ENCODE measurements at places on chromosomes 4 and X.

DNA sequence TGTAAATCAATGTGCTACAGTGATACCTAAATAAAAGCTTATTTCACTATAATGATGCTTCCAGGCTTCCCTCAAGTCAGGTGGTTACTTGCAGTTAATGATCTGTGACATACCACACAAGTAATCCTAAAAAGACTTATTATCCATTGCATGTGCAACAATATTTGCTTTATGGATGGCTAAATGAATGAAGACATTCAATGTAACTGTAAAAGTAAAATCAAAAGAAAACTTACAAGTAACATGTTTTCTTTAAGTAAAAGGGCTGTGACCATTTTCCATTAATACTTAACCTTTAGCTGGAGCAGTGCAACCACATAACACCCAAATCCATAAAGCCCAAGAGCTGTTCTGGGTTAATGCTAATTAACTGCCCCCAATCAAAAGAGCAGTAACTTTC, 42.6 kb downstream of the RAB28 start:
- DNase-seq = no peak

DNA sequence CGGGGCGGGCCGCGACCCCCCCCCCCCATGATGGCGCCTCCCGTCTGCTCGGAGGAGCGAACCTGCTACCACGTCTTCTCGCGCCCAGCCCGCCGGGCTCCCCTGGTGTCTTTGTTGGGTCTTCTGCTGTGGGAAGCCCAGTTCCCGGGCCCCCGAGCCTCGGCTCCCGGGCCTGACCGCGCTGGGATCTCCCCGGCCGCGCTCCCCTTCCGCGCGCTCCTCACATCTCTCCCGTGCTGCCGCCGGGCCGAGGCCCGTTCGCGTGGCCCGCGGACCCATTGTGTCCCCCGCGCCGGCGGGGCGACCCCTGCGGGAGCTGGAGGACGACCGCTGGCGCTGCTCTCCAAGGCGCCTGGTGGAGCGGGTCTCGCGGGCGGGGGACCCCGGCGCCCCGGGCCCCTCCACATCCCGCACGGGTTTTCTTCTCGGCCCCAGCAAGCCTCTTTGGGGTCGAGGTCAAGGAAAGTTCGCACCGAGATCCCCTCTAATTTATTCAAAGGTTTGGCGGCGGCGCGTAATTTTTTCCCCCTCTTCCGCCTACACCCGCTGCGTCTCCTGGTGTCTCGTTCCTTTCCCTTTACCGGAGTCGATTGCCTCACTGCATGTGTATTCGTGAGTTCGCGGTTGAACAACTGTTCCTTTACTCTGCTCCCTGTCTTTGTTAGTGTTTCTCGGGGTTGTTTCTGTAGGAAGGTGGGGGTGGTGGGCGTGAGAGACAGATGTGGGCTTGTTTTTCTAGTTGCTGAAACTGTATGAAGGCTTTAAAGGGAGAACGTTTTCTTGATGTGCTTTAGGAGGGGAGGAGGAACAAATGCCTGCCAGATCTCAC, 770 bp downstream of the SMAD1 start:
- peak; percentile 71 for DNase-seq

- no peak for DNase-seq
Measured at GRCh38 chr4:71405791-71406190, 67.0 kb downstream of the SLC4A4 start.

GRCh38 chr4:16844816-16845586, 53.4 kb downstream of the LDB2 start:
- DNase-seq = no peak

DNA sequence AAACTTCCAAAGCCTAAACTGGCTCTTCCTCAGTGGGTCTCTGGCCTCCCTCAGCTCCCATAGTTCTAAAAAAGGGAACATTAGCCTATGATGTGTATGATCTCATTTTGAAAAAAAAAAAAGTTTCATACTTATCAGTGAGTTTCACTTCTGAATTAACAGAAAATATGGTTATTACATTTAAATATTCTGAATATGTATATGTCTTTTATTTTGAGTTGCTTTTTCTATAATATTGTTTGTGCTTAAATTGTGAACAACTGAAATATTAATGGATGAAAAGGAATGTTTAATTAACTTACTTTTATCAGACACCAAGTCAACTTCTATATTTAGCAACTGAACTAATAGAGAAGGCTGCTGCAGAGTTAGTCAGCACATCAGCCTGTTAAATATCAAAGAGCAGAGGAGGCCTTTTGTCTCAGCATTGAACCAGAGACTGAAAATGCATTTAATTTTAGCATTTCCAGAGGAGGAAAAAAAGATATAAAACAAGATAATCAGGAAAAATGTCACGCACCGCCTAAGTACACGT, 20.4 kb upstream of the FHL1 start:
- no peak for DNase-seq

DNA sequence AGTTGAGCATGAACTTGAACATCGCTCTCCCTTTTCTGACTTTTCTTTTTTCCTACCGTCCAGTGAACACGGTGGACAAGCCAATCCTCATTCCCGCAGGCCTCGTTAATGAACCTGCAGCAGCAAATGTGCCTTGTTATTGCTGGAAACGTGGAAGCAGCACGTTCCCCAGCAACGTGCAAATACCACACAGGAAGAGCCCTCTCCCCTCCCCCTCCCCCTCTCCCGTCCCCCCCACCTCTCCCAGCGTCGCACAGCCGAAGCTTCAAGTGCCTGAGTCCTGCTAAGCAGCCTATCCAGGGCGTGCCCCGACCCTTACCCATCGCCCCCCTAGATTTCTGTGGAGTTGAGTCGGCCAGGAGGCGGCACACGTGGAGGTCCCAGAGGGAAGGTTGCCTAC, 219.9 kb downstream of the BCOR start:
- DNase-seq = no peak

- no peak for DNase-seq
Measured at GRCh38 chr4:124420166-124420695, 292.3 kb downstream of the ANKRD50 start.

- no peak for DNase-seq
Measured at GRCh38 chr4:148079961-148080360, 348.1 kb downstream of the ARHGAP10 start.

GRCh38 chrX:154458116-154458953, at the start of gene PLXNA3:
TSS of gene PLXNA3 (plus strand) at chrX:154458281. CDS start at chrX:154460184, 1,903 bp downstream.
- DNase-seq = no peak

GRCh38 chrX:44802613-44803012, 41.2 kb upstream of the DUSP21 start:
- no peak for DNase-seq

- no peak for DNase-seq
Measured at GRCh38 chrX:15200871-15201270, 69.0 kb downstream of the ASB9 start.

DNA sequence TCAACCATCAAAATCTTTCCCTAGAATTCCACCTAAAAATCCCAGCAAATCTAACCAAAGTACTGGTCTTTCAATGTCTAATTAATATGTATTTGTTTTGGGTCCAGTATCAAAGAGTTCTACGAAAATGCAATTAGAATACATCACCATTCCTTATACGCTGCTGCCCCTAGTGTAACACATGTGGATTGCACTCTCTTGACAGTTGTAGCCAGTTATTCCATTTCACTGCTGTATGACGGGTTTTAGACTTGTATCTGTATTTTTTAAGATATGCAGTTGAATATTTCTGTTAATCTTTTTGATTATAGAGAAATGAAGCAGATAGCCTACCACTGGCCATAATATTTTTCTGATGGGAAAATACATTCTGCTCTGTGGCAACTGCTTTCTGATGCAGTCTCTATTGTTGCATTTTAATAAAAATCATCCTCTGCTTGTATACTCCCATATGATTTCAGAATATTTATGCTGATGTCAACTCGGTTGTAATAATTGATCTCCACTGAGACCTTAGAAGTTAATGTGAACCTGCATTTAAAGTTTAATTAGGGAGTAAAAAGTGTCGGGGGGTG, 17.1 kb upstream of the PAGE2B start:
- no peak for DNase-seq

- DNase-seq = peak; percentile 93
Measured at GRCh38 chr4:147582386-147583060, 34.7 kb upstream of the TMEM184C start.

DNA sequence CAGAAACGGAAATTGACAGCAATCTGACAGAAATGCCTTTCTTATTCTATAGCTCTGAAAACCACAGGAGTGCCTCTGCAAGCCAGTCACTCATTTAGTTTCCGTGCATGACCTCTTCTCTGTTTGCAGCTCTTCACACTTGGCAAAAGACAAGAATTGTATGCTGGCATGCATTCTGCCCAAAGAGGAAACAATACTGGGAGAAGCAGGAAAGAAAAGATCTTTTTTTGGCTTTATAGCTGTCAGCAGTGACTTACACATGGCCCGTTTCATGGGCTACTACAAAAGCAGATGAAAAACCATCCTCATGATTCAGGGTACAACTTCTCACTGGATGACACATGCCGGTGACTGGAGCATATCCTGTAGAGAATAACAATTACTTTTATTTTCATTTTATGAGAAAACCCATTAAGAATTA, 249.4 kb downstream of the ADAMTS3 start:
- peak; percentile 63 for DNase-seq

DNA sequence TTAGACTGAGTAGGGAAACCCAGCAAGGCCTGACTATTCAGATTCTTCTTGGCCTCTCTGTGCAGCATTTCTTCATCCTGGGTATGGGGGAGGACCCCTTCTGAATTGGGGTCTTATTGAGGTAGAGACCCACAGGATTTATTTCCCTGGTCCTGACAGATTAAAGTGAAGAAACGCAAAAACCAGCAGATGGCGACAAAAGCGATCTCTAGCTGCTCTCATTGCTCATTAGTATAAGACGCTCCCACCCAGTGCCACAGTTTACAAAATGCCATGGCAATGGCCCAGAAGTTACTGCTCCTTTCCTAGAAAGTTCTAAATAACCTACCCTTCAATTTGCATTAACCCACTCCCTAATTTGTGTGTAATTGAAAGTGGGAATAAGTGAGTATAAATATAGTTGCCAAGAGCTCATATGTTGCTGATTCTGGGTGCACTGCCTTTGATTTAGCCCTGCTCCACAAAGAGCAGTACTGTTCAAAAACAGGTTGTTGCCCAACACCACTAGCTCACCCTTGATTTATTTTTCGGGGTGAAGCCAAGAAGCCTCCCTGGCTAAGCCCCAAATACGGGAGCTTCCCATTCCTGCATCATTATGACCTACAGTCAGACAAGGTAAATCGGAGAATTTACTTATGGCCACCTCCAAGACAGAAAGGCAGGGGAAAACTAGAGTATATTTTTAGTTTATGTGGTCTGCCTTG, 3.7 kb upstream of the BEX4 start:
- no peak for DNase-seq

GRCh38 chr4:11609751-11610150, 181.1 kb upstream of the HS3ST1 start:
- no peak for DNase-seq

DNA sequence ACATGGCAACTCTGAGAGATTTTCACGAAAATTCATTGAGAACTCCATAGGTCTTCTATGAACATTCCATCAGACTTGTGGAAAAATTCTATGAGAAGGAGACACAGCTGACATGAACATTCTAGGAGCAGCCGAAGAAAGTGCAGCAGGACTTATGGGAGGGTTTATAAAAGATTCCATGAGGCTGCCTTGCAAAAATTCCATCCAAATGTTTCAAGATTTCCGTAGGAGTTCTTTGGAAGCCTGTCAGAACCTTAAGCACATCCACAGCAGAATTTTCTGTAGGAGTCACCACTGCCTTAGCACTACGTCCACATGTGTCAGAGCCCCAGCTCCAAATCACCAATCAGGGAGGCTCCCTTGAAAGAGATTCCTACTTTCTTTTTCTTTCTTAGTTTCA, 67.0 kb upstream of the MSX1 start:
- DNase-seq = no peak

GRCh38 chr4:53730031-53730805, 138.9 kb upstream of the LNX1 start:
- no peak for DNase-seq

DNA sequence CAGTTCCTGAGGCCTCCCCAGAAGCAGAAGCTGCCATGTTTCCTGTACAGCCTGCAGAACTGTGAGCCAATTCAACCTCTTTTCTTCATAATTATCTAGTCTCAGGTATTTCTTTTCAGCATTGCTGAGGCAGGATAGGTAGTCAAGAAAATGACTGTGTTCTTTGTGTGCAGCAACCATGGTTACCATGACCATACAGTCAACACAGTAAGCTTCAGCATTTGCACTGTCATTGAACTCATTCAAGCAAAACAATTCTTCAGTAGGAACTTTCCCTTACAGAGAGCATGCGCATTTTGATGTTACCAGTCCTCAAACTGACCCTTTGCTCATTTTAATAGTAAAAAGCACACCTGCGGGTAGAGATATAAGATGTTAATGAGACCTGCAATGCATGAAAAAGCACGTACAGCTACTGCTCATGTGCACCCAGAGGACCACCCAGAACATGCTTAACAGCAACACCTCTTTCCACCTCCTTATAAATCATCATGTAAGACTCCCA, 180.8 kb downstream of the PRKX start:
- no peak for DNase-seq

GRCh38 chr4:163343604-163344146, at the start of gene NPY5R:
TSS of gene NPY5R (plus strand) at chr4:163343892. CDS start at chr4:163350274, 6,382 bp downstream.
- no peak for DNase-seq

DNA sequence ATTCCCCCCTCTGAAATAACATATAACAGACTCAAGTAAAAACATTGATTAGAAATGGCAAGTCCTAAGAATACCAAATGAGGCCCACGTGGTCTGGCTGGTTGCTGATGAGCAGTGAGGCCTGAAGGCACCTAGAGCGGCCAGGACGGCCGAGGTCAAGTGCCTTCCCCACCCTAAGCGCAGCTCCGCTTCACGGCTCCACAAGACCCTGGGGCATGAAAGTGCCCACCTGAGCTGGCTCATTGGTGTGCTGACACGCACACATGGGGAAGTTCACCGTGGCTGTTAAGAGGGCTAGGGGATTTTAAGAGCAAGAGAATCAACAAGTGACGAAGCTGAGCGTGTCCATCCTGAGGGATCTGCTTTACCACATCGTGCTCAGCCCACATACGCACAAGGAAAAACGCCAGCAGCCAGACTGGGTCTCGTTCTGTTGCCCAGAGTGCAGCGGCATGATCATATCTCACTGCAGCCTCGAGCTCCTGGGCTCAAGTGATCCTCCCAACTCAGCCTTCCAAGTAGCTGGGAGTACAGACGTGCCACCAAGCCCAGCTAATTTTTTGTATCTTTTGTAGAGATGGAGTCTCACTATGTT, 22.4 kb downstream of the DCTD start:
- DNase-seq = no peak

GRCh38 chr4:186685767-186686183, 37.9 kb downstream of the FAT1 start:
- peak; percentile 79 for DNase-seq

GRCh38 chrX:134948333-134949241, 42.2 kb upstream of the SMIM10 start:
- peak; percentile 44 for DNase-seq

- no peak for DNase-seq
Measured at GRCh38 chrX:130228871-130229270, 39.8 kb downstream of the ZNF280C start.

GRCh38 chr4:26858947-26859401, 1.7 kb upstream of the STIM2 start:
- DNase-seq = no peak
